Stimulated activated CD4-positive, alpha-beta T cell treated with anti-CD3 and anti-CD28 coated beads, TNF-alpha, amount 100 ng/mL, for 1 hour (primary cell): ENCODE measurements at places on chromosomes 4 and X.
A peak's percentile ranks its signal among the peaks of the same experiment; 100 is the strongest.

DNA sequence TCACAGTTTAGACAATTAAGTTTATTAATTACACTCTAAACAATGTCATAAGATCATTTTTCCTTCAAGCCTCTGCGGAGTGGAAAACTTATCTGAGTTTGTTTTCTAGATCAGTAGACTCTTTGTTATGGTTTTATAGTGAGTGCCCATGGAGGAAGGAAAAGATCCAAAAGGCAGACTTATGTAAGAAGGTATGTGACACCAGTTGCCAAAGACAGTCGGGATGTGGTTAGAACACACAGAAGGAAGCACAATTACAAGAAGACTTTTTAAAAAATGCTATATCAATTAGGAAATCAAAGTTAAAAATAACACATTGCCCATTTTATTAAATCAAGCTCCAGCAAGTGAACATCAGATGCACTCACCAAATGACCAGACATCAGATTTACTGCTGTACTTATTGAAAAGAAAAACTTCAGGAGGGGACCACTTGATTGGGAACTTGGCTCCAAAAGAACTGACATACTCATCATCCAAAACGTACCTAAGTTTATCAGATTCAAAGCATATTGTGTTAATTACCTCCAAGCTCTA, 57.1 kb downstream of the NIPAL1 start:
- DNase-seq: no peak

DNA sequence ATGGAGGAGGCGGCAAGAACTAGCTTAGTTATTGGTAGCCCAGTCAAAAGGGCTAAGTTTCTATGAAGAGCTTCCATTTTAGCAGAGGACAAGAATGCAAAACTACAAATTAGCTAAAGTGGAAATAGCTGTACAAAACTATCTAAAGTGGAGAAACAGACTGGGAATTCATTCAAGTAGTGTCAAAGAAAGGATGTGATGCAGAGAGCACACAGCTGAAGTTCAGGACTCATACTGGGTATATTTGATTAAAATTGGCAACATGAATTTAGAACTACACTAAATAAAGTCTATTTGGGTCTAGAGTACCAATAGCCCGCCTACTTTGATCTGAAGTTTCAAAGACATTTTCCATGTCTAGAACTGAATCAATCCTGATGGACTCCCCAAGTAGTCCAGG, 33.1 kb upstream of the GNRHR start:
- DNase-seq: no peak

DNA sequence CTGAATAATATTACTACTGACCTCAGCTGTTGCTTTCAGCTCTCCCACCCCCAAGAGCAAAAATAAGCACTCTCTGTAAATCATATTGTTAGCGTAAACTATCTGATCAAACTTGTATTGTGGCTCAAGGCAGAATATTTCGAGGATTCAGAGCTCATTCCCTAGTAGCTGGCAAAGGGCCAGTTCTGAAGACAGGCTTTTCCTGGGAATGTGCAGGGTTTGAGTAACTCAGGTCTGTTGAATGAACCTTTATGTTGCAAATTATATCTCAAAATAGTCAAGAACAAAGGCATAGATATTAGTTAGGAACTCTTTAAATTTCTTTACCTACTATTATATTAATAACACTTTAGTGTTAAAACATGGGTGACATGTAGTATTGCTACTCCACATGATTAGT, 454.9 kb downstream of the CCSER1 start:
- DNase-seq: no peak

- DNase-seq: no peak
Measured at GRCh38 chrX:21986596-21986995, 45.5 kb upstream of the PHEX start.

GRCh38 chr4:123874063-123874462, 477.5 kb downstream of the SPRY1 start:
- DNase-seq: no peak

DNA sequence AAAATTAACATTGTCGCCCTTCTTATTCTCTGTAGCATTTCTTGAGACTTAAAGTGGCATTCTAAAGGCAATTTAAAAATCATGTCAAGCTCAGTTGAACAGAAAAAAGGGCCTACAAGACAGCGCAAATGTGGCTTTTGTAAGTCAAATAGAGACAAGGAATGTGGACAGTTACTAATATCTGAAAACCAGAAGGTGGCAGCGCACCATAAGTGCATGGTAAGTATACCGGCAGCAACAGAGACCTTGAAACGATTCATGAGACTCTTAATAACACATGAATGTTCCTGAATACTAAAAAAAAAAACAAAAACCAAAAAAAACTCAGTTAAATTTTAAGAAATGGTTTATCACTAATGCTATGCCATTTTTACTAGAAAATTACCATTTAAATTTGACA, 82.4 kb upstream of the HPRT1 start:
- DNase-seq: no peak

DNA sequence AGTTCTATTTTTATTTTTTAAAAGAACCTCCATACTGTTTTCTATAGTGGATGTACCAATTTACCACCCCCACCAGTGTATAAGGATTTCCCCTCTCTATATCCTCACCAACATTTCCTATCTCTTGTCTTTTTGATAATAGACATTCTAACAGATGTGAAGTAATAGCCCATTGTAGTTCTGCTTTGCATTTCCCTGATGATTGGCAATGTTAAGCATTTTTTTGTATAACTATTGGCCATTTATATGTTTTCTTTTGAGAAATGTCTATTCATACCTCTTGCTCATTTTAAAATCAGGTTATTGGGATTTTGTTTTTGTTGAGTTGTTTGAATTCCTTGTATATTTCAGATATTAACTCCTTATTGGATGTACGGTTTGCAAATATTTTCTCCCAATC, 251.1 kb upstream of the HTR2C start:
- DNase-seq: no peak

- DNase-seq: no peak
Measured at GRCh38 chr4:117893207-117893606, 141.1 kb upstream of the NDST3 start.

DNA sequence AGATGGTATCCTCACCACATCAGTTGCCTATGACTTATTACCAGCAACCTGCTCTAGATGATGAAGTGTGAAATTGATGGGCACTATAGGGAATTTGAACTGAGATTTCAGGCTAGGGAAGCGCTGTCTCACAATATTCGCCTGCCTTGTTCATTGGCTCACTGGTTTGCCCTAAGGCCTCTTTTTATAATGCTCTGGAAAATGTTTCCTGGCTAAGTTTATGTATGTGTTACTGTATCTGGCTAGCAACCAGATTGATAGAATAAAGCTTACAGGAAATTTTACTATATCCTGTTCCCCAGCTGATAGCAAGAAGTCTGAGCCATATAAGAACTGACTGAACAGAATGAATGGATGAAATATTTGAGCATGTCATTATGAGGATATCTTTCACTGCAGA, 71.6 kb downstream of the GSTCD start:
- DNase-seq: no peak

DNA sequence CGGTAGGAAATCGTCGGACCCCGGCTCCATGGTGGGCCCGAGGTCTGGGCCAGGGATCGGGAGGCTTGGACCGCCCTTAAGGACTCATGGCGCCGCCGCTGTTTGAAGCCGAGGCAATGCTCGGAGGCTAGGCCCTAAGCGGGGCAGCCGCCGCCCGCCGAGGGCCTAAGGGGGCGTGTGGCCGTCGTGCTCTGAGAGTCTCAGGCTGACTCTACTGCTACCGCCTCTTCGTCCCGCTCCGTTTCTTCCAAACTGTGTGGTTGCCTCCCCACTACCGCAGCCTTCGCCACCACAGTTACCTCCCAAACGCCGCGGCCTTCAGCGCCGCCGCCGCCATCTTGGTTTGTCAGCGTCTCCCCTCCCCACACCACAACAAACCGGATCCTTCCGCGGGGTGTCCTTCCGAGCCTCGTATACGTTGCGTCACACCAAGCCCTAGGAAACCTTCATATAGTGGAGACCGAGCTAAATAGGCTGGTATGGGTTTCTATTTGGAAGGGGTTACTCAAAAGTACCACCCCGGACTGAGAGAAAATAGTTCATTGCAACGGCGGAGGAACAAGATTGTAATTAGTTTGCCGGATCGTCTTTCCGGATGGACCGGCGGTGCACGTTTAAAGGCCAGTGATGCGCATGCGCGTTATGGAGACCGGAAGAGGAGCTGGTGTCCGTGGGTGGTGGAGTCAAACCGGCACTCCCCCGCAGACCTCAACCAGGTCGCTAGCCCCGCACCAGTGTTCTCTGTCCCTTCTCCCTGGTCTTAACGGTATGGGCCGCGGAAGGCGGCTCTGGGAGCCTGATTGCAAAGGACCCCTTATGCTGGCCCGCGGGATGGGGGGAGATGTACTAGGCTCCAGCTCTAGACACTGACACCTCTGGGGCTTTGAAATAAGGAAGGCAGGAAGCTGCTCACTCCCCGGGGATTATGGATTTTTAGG, at the start of gene KDM5C:
Gene KDM5C, minus strand, starts transcription at position 348 of the 938 bp plus-strand sequence. Its CDS starts 318 bp downstream, at position 30.
- DNase-seq: peak; percentile 64
